Progenitor cell of endocrine pancreas (in vitro differentiated cells): ENCODE measurements at places on chromosomes 5 and 9.

- no peak for DNase-seq
These were observed 39.3 kb upstream of the IPPK start for GRCh38 chr9:92709240-92709639.

DNA sequence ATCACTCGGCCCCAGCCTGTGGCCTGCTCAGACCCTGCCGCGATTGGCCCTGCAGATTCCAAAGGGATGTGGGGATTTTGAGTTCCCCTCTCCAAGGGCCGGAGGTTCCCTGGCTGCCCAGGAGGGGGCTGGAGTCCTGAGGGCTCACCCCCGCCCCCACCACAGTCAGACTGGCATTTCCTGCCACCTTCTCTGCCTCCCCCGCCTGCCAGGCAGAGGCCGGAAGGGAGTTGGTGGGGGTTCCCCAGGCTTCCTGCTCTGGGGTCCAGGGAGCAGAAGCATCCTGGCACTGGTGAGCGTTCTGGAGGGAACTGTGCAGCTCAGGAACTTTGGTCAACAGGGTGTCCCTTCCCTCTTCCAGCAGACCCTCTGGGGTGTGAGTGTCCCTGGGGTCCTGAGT lies 70.6 kb downstream of the RXRA start:
- no peak for DNase-seq

GRCh38 chr5:178107756-178108310 lies 5.5 kb upstream of the N4BP3 start:
- no peak for DNase-seq

DNA sequence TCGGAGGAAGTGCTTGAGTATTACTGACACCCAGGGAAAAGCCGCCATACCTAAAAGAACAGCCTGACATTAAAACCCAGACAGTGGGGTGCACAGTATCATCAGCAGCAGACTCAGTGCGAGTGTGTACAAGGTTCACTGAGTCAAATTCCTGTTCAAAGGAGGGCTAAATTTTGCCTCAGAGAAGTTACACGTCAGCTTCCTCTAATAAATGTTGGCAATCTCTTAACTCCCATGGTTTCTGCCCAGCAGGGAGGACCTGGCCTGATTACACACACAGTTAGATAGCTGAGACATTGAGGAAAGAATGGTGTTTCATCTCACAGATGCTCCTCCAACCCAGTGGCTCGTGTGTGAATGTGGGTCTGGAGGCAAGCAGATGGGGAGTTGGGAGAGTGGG lies 38.2 kb downstream of the NIPSNAP3B start:
- no peak for DNase-seq

DNA sequence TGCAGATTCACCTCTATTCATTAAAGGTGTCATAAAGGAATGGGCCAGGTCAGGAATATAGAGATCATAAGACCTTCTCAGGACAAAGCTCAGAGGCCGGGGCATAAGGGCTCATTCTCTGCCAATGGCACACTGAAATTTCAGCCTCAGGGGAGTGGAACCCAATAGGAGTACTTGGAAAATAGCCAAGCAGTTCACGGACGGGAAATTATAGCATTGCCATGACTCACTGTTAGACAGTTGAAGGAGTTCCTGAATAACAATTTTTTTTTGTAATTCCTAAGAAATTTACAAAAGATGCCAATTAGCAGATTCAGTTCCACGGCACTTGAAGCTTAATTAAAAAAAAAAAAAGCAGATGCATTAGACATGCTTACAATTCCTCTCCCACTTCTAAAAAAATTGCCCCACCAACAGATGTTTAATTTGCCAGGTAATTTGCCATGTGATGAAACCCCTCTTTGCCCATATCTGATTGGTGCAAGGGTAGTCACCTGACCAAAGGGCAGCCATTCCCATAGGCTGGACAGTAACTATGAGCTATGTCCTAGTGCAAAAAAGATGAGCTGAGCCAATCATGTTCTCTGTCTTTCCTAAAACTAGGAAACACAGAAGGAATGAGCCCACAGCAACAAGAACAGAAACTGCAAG lies 58.6 kb downstream of the PTCD2 start:
- no peak for DNase-seq

- no peak for DNase-seq
These were observed 17.5 kb downstream of the TLE1 start for GRCh38 chr9:81671880-81672280.

DNA sequence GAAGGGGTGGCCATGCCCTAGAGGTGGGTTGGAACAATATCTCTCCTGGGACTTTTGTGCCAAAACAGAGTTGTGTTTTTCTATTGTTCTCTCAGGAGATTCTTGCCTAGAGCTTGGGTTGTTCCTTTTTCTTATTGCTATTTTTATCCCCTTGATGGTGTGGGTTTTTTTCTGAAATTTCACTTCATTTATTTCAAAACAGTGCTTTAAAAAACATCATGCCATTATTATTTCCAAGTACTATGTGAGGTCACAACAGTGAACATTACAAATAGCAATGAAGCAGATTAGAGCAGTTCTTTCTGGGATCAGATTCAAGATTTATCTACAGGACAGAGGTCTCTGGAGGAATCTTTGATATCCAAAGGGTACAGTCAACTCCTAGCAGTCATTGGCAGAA lies 76.6 kb downstream of the ACTBL2 start:
- no peak for DNase-seq

GRCh38 chr5:128455841-128456361 lies 82.1 kb downstream of the FBN2 start:
- DNase-seq: no peak

DNA sequence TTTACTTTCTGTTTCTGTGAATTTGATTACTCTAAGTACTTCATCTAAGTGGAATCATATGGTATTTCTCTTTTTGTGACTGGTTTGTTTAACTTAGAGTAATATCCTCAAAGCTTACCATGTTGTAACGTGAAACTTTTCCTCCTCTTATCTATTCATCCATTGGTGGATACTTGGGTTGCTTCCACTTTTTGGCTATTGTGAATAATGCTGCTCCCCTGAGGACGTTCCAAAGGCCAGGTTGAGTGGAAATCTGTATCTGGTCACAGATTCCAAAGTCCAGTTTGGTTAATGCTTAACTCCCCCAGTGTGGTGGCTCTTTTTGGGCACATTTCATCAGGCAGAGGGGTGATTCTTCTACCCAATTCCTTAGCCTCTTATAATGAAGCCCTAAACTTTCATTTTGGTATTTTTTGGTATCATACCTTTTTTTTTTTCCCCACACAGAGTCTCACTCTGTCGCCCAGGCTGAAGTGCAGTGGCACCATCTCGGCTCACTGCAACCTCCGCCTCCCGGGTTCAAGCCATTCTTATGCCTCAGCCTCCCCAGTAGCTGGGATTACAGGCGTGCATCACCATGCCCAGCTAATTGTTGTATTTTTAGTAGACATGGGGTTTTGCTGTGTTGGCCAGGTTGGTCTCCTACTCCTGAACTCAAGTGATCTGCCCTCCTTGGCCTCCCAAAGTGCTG lies 65.4 kb downstream of the CMYA5 start:
- DNase-seq: no peak

- peak; percentile 84 for DNase-seq
These were observed at the start of gene ABCA1 for GRCh38 chr9:104927912-104928740. TSS of gene ABCA1 (minus strand) at chr9:104928155. CDS start at chr9:104903679, 24,476 bp downstream.

DNA sequence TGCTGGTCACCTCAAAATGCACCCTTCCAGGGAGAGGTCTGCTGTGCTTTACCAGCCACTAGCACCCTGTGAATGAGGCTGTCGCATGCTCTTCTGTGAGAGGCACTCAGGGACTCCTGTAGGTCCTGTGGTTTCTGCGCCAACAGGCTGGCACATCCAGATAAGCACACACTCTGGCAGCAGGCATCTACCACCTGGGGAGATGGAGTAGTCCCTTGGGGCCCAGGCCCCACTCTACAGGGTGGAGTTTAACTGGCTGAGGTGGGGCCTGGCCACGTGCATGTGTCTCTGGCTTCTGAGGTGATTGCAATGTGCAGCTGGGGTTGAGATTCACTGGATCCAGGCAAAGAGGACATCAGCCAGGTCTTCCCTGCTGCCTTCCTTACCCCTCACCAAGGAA lies 32.3 kb downstream of the TMEM174 start:
- no peak for DNase-seq

DNA sequence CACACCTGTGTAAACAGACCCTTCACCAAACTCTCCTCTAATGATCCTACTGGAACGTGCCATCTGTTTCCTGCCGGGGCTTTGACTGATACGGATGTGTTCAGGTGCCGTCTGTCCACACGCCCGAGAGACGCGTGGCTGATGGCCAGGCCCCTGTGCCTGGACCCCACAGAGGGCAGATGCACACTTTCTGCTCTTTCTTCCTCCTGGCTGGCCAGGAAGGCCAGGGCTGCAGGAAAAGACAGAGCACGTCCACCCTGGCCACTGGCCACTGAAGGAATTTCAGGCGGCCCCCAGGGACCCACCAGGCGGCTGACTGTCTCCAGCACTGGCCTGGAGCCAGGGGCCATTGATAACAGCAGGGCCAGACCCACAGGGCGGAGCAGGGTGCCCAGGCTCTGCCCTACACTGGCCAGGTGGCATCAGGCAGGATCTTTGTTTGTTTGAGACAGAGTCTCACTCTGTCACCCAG lies 3.6 kb upstream of the ENG start:
- no peak for DNase-seq

DNA sequence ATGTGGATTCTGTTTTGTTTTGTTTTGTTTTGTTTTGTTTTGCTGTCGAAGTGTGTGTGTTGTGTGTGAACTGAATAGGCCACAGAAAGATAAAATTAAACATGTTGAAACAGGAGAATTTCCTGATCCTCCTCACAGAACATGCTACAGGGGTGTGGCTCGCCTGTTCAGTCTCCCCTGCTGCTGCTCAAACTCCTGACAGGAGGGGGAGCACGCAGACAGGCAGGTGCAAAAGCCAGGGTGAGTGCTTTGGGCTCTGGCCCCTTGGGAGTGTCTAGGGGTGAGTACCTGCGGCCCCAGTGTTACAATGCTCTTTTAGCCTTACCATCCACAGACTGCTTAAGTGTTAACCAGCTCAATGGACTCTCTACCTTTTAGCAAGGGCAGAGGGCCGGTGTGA lies 473.5 kb downstream of the MAT2B start:
- DNase-seq: no peak

- no peak for DNase-seq
These were observed 21.0 kb downstream of the FSD1L start for GRCh38 chr9:105468875-105469274.

DNA sequence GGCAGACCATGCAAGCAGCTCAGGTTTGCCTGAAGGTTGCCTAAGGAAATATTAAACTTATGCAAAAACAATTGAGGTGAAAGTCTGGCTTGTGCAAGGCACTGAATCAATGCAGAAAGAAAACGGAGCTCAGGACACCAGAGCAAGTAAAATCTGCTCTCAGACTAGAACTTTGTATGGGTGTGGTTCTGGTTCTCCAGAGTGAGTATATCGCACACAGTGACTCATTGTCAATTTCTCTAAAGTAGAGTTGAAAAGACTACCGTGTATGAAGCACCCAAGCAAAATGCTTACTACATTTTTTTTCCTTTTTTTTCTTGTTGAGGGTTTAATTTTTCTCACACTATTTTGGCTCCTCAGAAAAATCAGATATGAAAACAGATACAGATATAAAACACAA lies 650.3 kb upstream of the CDH10 start:
- DNase-seq: no peak

DNA sequence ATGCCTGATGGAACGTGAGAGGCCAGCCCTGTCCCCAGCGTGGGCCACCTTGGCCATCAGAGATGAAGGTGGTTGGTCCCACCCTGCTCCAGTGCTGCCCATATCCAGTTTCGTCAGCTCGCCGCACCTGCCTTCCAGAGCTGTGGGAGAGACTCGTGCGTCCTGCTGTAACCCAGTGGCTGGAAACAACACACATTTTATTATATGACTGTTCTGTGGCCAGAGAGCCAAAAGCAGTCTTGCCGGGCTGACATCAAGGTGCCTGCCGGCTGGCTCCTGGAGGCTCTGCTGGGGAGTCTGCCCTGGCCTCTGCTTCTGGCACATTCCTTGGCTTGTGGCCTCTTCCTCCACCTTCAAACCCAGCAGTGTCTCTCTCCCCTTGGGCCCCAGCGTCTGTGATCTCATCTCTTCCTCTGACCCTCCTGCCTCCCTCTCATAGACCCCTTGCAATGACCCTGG lies 94.7 kb downstream of the RXRA start:
- DNase-seq: no peak

GRCh38 chr9:134225186-134225585 lies 60.8 kb upstream of the RNU6ATAC start:
- no peak for DNase-seq

DNA sequence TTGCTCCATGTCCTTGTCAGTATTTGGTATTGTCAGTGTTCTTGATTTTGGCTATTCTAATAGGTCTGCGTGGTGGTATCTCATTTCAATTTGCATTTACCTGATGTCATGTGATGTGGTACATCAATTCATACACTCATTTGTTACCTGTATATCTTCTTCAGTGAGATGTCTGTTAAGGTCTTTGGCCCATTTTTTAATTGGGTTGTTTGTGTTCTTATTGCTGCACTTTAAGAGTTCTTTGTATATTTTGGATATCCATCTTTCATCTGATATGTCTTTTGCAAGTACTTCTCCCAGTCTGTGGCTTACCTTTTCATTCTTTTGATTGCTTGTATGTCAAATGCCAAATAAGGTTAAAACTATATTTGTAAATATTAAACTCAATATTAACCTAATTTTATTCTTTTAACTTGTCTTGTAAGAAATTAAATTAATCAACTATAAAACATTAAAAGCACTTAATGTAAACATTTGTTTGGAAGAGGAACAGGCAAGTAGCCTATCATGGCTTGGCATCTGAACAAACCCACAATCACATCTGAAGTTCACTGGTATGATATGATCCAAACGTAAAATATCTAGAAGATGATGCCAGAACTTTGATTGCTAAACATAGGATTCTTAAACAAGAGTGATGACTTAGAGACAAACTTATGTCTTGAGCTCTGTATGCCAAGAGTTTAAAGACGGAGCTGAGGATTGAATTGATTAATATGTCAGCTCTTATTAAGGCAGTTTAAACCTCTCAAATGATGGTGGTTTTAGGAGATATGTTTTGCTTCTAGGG lies 587.3 kb downstream of the ANXA1 start:
- no peak for DNase-seq

DNA sequence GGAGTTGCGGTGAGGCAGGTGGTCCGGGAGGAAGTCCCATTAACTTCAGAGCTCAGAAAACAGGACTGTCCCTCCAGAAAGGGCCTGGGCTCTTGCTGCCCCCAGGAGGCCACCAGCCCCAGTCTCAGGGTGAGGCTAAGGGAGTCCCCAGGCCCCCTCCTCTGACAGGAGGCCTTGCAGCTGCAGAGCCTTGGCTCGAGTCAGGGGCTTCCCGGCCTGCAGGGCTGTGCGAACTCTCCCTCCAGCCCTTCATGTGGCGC lies 3.2 kb upstream of the STPG3 start:
- DNase-seq: no peak

DNA sequence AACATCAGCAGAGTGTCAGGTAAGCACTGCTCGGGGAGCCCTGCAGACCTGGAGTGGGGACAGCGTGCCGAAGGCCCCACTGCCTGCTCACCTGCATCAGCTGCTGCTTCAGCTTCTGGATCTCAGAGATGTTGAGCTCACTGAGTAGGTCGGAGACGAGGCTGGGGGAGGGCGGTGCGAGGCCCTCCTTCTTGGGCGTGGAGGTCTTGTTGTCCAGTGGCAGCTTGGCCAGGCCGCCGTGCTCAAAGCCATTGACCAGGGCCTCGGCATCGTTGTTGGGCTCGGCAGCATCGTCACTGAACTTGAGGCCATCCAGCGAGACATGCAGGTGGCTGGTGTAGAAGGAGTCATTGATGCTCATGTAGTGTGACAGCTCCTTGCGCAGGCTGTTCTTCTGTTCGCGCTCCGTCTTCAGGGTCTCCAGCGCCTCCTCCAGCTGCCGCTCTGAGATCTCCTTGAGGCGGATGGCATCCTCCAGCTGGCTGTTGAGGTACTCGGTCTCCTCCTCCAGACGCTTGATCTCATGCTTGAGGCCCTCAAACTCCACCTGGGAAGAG lies 44.3 kb downstream of the BICD2 start:
- no peak for DNase-seq

- no peak for DNase-seq
These were observed 15.5 kb downstream of the ZBTB34 start for GRCh38 chr9:126875756-126876510.
